ENCODE measurements at places on chromosomes 5 and 9. TPM values are rescaled to one million over a fixed set of nuclear protein-coding genes. Genes with fewer than 3 reads are reported as not detected.

Gene SPINK13
- total RNA-seq = not detected

Gene MCTP1
- total RNA-seq = 38.8 TPM

Gene CXCL14
- total RNA-seq = under 0.01 TPM

Gene NR4A3
- under 0.01 TPM for total RNA-seq

Gene EFCAB9
- total RNA-seq = not detected

Gene CEMIP2
- 645 TPM for total RNA-seq

Gene NEUROG1
- not detected for total RNA-seq

Gene IL11RA
- total RNA-seq = 4.9 TPM

Gene NKD2
- total RNA-seq = 0.76 TPM

Gene SH3PXD2B
- 24.3 TPM for total RNA-seq

Gene PCDHGA2
- total RNA-seq = 0.39 TPM

Gene HSD17B3
- total RNA-seq = not detected

Gene HEMGN
- not detected for total RNA-seq

Gene SLC6A19
- not detected for total RNA-seq

Gene ANKRD55
- total RNA-seq = 3.7 TPM
